ENCODE measurements at places on chromosomes 5 and 9. TPM values are rescaled to one million over a fixed set of nuclear protein-coding genes. Genes with fewer than 3 reads are reported as not detected.

DNA sequence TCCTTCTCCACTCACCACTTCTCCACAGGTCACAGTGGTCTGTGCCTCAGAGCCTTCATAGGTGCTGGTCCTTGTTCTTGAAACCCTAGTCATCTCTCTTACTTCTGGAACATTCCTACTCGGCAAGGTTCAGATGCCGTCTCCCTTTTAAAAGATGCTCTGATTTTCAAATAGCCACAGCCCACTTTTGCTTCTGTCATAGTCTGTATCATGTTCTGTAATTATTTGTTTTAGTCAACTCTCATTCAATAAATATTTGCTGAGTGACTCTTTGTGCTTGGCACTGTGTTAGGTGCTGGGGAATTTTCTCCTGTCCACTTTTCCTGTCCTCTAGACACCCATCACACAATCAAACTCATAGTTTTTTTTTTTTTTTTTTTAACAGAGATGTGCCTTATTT lies 181.3 kb upstream of the IL12B start:
- DNase-seq = no peak

- no peak for DNase-seq
These were observed 208.0 kb downstream of the PDZD2 start for GRCh38 chr5:31846934-31847333.

- DNase-seq = no peak
These were observed 147.8 kb downstream of the MAPKAP1 start for GRCh38 chr9:125559194-125559593.

- no peak for DNase-seq
These were observed 388.3 kb downstream of the NR2F1-AS1 start for GRCh38 chr5:93192683-93193082.

- DNase-seq = no peak
These were observed 28.7 kb upstream of the DAP start for GRCh38 chr5:10789726-10790125.

GRCh38 chr5:98543490-98543889 lies 230.0 kb upstream of the RGMB start:
- no peak for DNase-seq

GRCh38 chr9:27489087-27489876 lies 34.8 kb upstream of the IFNK start:
- no peak for DNase-seq

DNA sequence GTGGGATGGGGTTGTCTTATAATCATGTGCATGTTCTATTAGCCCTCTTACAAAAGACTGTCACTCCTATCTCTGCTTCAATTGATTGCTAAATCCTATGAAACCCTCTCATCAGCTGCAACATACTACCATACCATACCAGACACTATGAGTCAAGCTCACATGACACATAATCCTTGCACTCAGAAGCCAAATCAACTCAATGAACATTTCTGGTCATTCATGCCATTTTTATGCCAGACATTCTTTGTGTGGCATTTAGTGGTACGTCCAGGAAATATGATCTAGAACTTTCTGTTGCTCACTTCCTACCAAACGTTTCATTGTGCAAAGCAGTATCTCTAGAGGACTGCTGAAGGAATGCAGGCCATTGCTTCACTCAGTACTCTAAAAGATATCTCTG lies 159.2 kb upstream of the GNA14 start:
- DNase-seq = peak; percentile 82

DNA sequence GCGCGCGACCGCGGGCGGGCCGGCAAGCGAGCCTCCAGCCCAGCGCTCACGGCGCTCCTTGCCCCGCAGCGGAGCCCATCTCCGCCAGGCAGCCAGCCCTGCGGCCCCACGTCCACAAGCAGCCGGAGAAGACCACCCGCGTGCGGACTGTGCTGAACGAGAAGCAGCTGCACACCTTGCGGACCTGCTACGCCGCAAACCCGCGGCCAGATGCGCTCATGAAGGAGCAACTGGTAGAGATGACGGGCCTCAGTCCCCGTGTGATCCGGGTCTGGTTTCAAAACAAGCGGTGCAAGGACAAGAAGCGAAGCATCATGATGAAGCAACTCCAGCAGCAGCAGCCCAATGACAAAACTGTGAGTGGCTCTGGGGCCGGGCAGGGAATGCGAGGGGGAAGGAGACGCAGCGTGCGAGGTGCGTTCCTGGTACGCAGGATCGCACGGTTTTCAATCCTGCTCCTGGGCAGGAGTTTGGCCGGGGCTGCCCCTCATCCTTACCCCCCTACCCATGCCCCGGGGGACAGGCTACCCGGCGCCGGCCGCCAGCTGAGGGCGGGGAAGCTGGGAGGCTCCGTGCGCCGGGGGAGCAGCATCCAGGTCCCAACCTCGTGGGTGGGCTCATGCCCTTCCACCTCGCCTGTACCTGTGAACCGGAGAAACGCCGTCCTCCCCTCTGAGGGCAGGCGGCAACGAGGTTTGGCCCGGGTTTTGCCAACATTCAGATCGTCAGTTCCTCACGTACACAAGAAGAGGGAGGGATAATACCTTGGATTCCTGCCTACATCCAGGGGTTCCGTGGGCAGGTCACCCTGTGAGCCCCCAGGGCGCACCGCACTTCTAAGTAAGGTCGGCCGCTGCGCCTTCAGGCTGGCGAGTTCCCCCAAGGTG lies 6.6 kb downstream of the ISL1 start:
- no peak for DNase-seq

The FBXO38 gene
- 31.1 TPM for total RNA-seq

The ADAMTS16 gene
- total RNA-seq = not detected

The PSAT1 gene
- total RNA-seq = 261 TPM

GRCh38 chr9:24044576-24044975 lies 218.5 kb upstream of the ELAVL2 start:
- DNase-seq = no peak

- no peak for DNase-seq
These were observed 252.5 kb downstream of the TLE4 start for GRCh38 chr9:79824265-79824664.

The SPINK13 gene
- total RNA-seq = 0.50 TPM

DNA sequence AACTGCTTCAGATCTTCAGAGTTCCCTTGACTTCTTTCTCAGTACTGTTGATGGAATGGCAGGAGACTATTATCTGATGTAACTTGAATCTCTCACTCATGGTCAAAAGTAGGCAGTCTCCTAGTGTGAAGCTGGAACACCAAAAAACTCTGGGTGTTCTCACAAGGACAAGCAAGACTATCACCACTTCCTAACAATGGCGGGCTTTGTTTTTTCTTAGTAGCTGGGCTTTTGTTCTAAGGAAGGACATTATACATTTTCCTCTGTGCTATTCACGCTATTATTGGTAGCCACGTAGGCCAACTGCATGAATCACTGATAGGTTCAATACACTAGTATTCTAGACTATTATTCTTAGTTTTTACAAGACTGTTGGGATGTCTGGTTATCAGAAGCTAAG lies 67.7 kb upstream of the ATG10 start:
- peak; percentile 67 for DNase-seq

DNA sequence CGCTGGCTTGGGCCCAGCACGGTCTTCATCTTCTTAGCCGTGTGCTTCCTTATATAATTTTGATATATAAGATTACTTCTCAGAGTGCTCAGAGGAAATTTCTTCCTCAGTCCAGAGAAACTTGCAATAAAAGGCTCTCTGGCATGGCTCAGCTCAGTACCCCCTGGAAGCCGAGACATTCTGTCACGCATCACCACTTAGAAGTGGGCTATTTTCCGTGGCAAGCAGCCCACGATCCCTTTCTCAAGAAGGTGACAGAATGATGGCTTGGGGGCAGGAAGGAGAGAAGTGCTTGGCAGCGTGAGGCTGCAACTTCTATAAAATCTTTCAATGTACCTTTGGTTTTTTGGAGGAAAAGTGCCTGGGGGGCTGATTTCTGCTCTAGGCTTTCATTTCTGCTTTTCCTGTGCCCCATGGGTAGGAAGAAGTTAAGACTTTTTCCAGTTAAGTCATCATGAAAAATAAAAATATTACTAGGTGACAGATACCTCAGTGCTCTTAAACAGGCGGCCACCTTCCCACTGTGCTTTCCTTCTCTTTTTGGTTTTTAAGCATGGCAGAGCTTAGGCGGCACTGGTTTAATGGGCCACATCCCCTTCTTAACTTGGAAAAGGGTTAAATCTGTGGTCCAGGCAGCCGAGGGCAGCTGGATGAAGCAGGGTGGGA lies 104.6 kb downstream of the MVB12B start:
- DNase-seq = no peak

The TAS2R1 gene
- not detected for total RNA-seq

GRCh38 chr5:55577353-55578060 lies 42.7 kb upstream of the PLPP1 start:
- peak; percentile 80 for DNase-seq

The ARSI gene
- not detected for total RNA-seq

- DNase-seq = peak; percentile 33
These were observed 9.7 kb upstream of the RIOK2 start for GRCh38 chr5:97192580-97193354.

GRCh38 chr9:8136477-8136876 lies 336.9 kb upstream of the DMAC1 start:
- no peak for DNase-seq

The ADAMTS19 gene
- not detected for total RNA-seq

DNA sequence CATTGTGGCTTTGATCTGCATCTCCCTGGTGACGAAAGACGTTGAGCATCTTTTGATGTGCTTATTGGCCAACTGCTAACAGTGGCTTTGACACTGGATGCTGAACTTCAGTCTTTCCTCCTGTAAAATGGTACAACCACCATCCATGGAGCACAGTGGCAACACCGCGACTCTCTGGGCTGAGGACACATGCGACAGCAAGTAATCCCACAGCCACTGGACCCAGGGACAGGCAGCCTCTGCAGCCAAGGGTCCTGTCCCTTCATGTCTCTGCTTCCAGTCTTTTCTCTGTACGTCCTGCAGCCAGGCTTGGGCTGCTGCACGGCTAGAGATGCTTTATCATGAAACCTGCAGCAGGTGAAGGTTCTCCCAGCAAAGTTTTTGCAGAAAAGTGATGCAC lies 83.5 kb downstream of the DAP start:
- DNase-seq = no peak

The NUDT12 gene
- total RNA-seq = 29.3 TPM

- no peak for DNase-seq
These were observed 238.3 kb downstream of the NPR3 start for GRCh38 chr5:32949286-32949970.

The TMEM232 gene
- total RNA-seq = 2.0 TPM

DNA sequence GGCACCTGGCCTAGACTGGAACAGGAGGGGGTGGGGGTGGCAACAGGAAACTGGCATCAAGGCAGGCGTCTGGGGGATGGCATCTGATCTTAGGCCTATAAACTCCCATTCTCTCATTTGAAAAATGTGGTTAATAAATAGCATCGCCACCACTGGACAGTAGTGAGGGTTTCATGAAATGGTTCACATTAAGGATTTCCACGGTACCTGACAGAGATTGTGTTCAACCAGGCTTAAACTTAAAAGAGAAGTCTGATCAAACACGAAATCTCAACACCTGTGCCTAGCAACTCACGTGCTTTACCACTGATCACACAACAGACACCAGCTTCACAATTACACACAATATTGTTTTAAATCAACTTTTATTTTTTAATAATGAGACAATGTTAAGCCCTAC lies 3.0 kb downstream of the DENND1A start:
- no peak for DNase-seq

DNA sequence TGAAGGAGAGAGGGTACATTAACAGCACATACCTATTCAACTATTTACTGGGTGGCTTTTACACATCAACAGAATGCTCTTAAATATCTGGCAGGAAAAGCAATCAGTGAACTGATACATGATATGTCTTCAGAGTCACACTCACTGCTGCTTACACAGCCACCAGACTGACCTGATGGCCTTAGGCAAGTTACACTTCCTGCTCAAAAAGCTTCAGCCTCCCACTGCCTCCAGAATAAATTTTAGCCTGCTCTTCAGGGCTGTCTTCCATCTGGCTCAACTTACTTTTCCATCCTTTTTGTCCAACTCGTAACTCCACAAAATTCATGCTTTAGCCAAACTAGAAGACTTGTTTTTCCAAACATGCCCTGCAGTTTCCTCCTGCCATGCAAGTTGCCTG lies 10.7 kb downstream of the LOX start:
- peak; percentile 32 for DNase-seq

DNA sequence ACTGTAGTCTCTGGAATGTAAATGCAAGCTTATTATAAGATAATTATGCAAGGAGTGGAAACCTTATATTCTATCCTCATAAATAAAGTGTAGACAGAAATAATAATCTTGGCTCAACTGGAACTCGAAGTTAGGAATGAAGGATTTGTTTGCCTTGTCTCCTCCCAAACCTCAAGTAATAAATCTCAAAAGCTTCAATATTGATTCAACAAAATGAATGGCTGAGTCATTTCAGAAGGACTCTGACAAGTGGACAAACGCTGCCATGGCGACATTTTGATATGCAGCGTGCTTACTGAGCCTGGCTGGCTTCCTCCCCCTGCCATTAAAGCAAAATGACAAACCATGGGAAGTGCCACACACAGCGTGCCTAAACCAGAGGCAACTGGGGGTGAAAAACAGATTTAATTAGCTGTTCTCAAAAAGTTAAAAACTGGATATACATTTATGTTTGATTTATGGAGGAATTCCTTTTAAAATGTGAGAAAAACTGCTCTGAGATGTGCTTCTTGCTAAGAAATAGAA lies 10.5 kb upstream of the ADGRV1 start:
- DNase-seq = peak; percentile 6

DNA sequence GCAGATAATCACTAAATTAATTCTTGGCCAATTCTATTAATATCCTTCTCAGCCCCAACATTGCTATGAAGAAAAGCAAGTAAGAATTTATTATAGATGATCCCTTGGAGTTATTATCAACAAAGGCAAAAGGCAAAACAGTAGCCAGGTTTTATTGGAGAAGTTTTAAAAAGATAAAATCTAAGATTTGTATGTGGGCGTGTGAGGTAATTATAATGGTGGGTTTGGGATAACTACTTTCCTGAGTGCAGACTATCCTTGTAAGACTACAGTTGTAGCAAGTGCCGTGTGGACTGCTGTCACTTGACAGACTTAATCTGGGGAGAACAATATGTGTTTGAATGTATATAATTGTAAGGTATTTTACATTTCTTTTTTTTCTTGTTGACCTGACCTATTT lies 23.2 kb downstream of the SLC31A1 start:
- DNase-seq = no peak

The PDE6A gene
- total RNA-seq = 0.08 TPM

GRCh38 chr5:151758141-151758429 lies 346 bp downstream of the ATOX1 start:
- no peak for DNase-seq

The PCDHB3 gene
- 0.21 TPM for total RNA-seq

The TMEM161B gene
- 43.8 TPM for total RNA-seq

- no peak for DNase-seq
These were observed 25.6 kb downstream of the SH3RF2 start for GRCh38 chr5:145962001-145962400.

DNA sequence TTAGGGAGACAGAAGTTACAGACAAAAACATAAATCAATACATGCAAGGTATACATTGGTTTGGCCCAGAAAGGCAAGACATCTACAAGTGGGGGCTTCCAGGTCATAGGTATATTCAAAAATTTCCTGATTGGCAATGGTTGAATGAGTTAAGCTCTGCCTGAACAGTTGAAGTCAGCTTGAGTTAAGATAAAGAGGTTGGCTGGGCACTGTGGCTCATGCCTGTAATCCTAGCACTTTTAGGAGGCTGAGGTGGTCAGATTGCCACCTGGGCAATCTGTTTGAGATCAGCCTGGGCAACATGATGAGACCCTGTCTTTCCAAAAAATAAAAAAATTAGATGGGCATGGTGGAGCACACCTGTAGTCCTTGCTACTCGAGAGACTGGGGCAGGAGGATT lies 16.3 kb downstream of the TMC1 start:
- DNase-seq = no peak

GRCh38 chr9:115058175-115058574 lies 59.8 kb downstream of the TNC start:
- peak; percentile 70 for DNase-seq
